ENCODE measurements at places on chromosomes 6 and 20.

GRCh38 chr6:157997893-157998608 is 16.4 kb downstream of the SYNJ2 start:
- DNase-seq, result no peak

DNA sequence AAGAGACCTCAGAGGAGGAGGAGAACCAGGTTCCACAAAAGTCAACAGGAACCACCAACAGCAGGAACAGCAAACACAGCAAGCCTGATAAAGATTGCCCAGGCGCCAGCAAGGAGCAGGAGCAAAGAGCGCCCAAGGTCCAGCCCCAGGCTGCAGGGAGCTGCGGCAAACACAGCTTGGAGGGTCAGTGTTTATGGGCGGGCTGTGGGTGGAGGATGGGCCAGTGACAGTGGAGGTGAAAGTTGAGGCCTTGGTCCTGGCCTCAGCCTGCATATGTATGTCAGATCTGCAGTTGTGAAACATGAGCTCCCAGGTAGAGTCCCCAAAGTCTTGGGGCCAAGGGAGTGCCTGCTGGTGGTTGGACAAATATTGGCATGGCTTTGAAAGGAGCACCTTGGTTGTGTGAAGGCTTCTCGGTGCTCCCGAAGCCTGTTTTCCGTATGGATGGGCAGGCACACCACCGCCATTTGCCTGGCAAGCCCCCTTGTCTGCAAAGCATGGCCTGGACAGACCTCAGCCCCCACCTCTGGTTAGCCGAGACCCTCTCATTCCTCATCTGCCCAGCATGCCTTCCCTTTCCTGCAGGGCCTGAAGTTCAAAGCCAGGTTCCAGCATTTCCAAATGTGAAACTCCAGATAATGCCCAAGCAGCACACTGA is 2.0 kb upstream of the CAPN11 start:
- no peak for DNase-seq

DNA sequence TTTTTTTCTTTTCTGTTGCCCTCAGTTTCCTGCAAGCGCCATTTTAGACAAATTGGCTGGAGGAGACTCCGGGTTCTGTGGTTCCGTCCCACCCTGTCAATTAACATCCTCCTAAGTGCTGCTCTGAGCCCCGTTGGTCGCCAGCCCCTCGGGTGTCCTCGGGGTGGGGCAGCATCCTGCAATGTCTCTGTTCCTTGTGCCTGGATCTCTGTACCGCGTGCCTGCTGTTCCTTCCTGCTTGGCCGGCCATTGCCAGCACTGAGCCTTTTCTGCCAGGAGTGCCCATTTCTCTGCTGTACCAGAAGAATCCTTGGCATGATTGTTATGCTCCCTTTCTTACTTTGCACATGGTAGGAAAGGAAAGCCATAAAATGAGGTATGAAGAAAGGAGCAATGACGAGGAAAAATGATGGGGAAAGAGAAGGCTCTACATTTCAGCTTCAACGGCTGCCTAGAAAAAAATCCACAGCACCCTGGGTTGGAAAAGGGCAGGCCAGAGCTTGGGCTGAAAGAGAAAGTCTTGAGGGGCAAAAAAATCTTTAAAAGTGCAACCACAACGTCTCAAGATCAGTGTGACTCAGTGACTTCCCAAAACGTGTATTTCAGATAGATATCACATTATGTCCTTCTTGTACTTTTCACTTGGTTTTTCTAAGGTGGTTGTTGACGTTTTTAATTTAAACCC is 256.7 kb downstream of the CLIC5 start:
- no peak for DNase-seq

DNA sequence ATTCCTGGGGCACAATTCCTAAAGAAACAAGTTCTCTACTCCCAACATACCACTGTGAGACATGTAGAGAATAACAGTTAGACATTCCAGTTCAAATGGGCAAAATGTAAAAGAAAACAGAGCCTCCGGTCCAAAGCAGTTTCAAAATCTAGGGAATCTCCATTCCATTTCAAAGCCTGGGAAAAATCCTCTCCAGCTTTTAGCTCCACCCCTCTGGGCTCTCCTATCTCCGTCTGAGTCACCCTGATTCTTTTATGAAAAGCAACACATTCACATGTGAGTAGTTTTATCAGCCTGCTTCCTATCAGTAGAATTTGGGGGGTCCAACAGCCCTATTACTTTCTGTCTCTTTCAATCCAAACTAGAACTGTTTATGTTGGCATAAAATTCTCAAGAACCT is 3.7 kb downstream of the CSNK2A1 start:
- no peak for DNase-seq

DNA sequence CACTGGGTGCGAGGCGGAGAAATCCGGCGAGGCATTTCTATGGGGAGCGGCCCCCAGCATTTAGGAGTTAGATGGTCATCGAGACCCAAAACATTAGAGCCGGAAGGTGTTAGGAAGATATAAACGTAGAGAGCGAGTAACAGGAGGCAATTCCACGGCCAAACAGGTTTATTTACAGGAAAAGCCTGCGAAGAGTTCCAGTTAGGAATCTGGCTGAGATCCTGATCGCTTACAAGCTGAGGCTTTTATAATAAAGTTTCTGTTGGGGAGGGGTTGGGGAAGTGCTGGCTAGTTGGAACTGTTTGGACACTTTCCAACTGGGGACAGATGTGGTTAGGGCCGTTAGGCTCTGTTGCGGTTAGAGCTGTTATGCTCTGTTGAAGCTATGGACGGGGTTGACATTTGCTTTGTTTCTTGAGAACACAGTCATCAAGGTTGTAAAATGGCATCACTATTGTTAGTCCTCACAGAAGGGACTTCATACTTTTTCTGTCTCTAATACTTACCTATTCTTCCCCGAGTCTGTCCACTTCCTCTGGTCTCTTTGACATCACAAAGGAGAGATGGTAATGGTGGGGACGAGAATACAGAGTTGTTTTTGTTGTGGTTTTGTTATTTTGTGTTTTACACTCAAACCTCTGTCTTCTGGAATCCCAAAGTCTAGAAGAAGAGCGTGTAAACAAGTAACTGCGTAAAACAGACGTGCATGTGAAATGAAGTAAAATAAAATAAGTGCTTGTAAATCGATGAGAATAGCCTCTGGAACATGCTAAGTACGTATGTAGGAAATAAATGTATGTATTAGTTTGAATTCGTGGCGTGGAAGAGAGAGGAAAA is 554 bp upstream of the ZSCAN31 start:
- DNase-seq, result no peak
